ENCODE measurements at places on chromosomes 12 and 14.
A peak's percentile ranks its signal among the peaks of the same experiment; 100 is the strongest.

GRCh38 chr12:34297790-34298164 lies 275.5 kb downstream of the ALG10 start:
- DNase-seq, result no peak

DNA sequence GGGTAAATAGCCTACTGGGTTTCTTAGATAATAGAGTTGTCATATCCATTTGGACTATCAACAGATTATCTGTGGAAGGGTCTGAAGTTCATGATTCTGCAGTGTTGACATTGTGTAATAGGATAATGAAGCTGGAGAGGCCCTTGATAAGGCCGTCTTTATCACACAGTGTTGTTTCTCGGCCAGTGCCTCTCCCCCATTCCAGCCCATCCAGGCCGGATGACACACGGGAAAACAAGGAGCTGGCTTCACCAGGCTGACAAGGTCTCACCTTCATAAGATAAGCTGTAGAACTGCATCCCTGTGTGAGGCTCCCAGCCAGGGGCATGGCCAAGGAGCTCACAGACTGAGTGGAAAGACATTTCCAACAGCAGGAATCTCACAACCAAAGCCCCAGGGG lies 8.7 kb upstream of the EML1 start:
- DNase-seq, result no peak

GRCh38 chr14:92135269-92135668 lies 13.5 kb downstream of the CPSF2 start:
- peak; percentile 44 for DNase-seq

- no peak for DNase-seq
These were observed 61.3 kb upstream of the MDM1 start for GRCh38 chr12:68393417-68393816.

- peak; percentile 80 for DNase-seq
These were observed 594 bp downstream of the ARHGDIB start for GRCh38 chr12:14960548-14961465.

DNA sequence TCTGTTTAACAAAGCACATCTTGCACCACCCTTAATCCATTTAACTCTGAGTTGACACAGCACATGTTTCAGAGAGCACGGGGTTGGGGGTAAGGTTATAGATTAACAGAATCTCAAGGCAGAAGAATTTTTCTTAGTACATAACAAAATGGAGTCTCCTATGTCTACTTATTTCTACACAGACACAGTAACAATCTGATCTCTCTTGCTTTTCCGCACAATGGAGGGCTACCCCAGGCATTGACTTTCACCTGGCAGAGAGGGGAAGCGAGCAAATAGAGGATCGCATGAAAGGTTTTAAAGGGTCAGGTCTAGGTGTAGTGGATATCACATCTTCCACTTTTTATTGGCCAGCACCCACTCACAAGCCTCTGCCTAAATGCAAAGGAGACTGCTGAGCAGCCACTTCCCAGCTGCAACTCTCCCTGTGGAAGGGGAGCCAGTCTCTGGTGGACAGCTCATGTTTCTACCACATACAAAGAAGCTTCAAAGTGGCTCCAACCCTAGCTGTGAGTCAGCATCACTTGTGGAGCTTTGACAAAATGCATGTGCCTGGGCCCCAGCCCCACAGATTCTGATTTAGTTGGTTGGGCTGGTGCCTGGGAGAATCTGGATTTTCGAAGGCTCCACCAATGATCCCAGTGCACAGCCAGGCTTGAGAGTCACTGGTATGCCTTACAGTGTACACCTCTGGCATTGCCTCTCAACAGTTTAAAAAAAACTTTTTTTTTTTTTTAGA lies 7.2 kb upstream of the FNTB start:
- peak; percentile 40 for DNase-seq

GRCh38 chr12:89215196-89215595 lies 137.1 kb downstream of the DUSP6 start:
- no peak for DNase-seq

DNA sequence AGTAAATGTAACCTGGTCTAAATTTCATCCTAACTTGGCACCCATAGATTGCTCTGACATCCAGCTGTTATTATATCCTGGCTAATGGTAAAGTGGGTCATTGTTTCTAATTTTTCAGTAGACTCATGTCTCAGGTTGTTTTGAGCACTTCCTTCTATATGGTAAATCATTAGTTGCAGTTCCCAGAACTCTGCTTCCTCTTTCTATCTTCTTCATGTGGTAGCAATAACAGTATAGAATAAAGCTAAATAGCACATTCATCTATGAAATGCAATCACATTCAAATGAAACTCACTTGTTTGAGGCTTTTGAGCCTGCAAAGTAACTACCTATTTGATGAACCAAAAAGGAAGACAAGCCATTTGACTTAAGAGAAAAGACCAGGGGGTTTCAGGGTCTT lies 65.1 kb upstream of the GZMB start:
- DNase-seq, result no peak

DNA sequence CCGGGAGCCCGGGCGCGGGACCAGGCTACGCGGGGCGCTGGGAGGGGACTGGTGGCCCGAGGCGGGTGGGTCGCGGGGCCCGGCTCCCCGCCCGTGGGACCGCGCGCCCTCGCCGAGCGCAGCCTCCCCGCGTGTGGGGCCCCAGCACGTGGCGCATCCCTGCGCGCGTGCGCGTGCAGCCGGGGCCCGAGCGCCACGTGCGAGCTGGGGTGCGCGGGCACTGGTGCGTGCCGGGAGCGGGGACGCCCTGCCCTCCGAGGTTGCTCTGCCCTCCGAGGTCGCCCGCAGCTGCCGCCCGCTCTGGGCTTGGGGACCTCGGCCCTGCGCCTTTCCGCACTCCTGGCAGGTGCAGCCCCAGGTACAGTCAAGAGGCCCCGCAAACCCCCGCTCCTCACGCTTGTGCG lies 365 bp upstream of the CCDC88C start:
- no peak for DNase-seq

DNA sequence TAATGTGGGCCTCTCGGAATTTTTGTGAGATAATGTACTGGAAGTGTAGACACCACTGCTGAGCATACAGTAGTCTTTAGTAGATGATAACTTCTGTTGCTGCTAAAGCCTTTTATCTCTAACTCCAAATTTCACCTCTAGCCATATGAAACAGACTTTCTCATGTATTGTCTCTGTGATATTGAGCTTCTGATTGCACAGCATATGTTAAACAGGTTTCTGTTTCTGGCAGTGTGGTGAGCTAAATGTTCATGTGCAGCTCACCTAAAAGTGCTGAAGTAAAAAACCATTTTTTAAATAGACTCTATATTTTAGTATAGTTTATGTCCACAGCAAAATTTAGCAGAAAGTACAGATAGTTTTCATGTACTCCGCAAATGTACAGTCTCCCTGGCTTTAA lies 89.3 kb upstream of the ALX1 start:
- DNase-seq, result no peak

- DNase-seq, result no peak
These were observed 299.1 kb downstream of the BTG1 start for GRCh38 chr12:91846466-91847055.

DNA sequence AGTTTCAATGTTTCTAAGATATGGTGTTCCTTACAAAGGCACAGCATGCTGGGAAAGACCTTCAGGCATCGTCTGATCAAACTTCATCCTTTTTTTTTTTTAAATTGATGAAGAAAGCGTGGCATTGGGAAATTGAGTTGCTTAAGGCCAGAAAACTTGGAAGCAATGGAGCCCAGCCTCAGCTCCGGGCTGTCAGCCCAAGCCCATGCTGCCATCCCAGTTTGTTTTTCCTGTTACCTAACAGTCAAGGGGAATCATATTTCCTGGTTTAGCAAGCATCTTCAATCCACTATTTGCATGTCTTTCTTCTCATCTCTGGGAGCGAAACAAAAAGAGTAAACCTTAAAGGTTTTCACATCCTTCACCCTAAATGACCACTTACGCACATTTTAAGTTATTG lies 200.2 kb downstream of the CHST11 start:
- peak; percentile 28 for DNase-seq

GRCh38 chr14:60171690-60172089 lies 6.5 kb upstream of the DHRS7 start:
- DNase-seq, result no peak

DNA sequence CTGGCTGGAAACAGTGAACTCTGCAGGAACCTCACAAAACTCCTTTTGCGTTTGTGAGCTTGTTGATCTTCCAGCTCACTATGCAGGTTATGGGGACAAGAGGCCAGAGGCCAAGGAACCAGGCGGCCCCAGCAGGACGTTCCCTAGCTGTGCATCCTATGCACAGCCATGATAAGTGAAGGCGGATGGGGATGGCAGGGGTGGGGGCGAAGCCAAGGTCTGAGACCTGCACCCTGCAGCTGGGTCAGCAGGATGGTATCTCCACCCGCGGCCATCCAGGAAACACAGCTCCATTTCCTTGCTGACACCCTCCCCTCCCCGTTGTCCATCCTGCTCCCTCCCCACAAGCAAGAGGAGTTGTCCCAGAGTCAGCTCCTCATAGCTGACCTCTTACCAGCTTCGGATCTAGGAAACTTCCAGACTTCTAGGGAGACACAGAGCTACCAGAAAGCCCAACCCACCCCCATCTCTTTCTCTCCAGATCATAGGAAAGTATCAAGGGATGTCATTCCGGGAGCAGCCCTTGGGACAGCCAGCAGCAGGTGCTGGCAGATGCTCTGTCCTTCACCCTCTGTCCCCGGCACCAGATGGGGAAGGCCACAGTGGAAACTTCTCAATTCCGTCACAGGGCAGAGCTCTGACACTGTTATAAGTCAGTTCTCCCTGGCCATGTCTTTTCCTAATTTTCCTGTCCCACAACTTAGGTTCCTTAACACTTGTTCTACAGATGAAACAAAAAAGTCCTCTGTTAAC lies 9.4 kb downstream of the ZBTB39 start:
- DNase-seq, result no peak

GRCh38 chr12:52681526-52682380 lies 1.5 kb upstream of the KRT1 start:
- no peak for DNase-seq

GRCh38 chr12:64270411-64270810 lies 48.3 kb upstream of the KICS2 start:
- no peak for DNase-seq

DNA sequence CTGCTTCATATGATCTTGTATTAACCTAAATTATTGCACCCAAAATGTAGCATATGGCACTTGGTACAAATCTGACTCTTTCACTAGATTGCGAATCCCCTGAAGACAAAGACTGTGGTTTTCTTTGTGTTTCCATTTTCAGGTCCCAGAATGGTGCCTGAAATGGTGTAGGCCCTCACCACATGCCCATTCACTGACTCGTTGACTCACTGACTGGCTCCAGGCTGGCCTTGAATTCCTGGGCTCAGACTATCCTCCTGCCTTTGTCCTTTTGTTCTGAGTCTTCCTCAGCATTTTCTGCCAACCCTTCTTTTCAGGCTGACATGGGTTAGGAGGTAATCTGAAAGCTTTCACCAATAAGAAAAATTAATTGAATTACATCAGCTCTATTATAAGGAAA lies 368.7 kb upstream of the GARIN6 start:
- DNase-seq, result no peak

GRCh38 chr12:57552835-57553313 lies 3.0 kb downstream of the KIF5A start:
- peak; percentile 56 for DNase-seq

DNA sequence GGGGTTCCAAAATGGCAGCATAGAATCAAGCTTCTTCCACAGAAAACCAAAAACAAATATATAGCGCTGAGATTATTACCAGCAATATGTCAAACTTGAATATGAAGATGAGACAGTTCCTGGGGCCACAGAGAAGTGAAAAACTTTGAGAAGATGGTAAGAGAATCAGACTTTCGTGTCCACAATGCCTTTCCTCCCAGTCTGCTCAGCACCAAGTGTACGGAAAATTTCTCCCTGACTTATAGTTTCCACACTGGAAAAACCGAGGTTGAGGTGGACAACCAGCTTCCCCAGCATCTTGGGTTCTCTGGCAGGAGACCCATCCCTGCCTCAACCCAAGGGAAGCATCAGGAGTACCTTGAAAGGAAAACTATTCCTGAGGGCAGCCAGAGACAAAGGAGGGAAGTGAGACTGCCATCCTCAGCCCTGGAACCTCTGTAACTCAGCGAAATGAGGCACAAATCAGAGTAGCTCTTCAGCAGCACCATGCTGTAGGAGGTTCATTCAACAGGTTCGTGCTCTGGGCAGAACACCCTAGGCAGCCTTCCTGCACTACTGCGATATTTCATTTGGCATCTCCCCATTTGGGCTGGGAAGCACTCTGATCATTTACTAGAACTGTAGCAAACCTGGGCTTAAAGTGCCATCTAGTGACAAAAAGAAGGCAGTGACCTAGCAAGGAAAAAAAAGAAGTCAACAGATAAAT lies 52.4 kb upstream of the CAPRIN2 start:
- peak; percentile 82 for DNase-seq

DNA sequence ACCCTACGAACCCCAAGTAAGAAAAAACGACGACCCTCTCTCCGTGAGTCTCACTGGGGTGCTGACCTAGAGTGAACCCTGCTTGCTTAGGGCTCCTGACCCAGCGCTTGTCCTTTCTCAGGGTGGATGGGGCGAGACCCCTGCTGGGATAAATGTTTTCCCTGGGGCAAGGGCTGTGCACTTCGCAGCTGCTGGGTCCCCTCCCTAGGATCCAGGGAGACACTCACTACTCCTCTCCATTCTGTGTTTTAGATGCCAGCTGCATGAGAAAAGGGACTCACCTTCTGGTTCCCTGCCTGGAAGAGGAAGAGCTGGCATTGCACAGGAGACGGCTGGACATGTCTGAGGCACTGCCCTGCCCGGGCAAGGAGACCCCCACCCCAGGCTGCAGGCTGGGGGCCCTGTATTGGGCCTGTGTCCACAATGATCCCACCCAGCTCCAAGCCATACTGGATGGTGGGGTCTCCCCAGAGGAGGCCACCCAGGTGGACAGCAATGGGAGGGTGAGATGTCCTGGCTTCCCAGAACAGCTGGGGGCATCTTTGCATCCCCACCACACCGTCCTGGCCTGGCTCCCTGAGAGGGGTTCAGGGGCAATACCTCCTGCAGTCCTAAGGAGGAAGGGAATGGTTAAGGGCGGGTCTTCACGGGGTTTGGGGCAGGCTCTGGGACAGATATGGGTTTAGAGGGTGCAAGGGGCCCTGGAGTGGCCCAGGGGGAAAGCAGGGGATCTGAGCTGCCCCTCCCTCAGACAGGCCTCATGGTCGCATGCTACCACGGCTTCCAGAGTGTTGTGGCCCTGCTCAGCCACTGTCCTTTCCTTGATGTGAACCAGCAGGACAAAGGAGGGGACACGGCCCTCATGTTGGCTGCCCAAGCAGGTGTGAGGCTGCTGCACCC lies 663 bp downstream of the ANKRD33 start:
- no peak for DNase-seq

- peak; percentile 23 for DNase-seq
These were observed 179.8 kb downstream of the CALM1 start for GRCh38 chr14:90576581-90576980.

DNA sequence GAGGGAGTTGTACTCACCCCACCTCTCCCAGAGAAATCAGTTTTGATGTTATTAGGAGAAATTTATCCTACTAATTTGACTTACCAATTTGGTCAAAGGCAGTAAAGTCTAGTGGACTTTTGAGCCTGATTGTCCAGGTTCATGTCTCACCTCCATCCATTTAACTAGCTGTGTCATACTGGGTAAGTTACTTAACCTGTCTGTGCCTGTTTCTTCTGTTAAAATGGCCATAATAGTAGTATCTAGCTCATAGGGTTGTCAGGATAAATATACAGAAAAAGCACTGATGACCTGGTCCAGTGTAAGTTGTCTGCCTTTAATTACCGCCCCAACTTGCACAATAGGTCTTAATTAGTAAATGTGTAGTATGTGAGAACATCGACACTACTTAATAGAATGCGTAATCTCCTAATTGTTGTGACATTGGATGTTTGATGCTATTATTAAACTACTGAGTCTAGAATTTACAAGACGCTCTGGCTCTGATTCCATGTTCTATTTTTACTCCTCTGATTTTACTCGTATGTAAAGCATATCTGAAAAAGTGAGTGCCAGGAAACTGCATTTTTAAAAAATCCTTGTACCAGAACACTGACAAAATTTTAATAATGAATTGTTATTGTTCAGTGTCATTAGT lies 1.5 kb downstream of the RAB21 start:
- no peak for DNase-seq

Data from fibroblast of upper back skin (primary cell).